ENCODE measurements at places on chromosomes 2 and 18.

DNA sequence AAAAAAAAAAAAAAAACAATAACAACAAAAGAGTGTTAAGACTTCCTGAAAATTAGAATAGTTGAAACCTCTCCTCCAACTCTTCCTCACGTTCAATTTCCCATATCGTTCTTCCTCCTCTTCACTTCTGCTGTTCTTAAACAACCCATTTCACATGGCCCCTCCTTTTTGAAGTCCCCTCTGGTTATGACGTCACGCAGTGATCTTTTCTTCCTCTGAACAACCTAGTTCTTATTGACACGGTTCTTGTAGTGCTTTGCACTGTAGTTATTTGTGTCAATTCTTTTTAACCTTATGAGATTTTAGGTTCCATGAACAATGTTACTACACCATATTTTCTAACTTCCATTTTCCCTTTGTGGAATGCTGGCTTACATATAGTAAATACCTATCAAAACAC lies 69.5 kb upstream of the RGPD4 start:
- DNase-seq: no peak

DNA sequence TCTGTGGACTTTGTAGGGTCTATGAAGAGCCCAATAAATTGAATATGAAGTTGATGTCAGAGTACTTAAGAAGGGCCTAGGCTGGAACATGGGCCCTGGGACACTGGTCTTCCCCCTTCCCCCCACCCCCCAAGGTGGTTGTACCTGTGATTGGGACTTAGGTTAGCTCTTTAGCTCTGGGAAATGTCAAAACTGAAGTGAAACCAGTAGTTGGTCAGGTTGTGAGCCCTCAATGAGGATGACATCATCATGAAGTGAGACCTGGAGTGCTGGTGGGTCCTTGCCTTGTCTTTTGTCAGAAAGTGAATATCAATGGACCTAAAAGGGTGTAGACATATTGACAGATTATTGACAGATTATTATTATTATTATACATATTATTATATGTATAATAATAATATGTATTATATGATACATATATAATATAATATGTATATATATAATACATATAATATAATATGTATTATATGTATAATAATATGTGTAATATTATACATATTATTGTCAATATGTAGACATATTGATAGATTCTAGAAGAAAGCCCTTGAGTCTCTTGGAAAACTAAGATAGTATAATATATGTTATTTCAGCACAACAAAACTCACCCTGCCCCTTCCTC lies 5.4 kb downstream of the MARS2 start:
- no peak for DNase-seq

GRCh38 chr2:162118166-162119031 lies 33.6 kb downstream of the GCG start:
- DNase-seq: no peak

DNA sequence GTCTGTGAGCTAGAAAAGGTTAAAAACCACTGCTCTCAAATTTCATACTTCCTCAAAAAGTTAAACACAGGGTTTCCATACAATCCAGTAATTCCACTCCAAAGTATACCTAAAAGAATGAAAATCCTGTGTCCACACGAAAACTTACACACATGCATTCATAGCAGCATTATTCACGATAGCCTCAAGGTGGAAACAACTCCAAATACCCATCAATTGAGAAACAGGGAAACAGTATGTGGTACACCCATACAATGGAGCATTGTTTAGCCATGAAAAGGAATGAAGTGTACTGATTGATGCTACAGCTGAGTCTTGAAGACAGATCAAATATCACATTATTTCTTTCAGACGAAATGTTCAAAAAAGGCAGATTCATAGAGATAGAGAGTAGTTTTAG lies 36.7 kb downstream of the UXS1 start:
- DNase-seq: no peak

DNA sequence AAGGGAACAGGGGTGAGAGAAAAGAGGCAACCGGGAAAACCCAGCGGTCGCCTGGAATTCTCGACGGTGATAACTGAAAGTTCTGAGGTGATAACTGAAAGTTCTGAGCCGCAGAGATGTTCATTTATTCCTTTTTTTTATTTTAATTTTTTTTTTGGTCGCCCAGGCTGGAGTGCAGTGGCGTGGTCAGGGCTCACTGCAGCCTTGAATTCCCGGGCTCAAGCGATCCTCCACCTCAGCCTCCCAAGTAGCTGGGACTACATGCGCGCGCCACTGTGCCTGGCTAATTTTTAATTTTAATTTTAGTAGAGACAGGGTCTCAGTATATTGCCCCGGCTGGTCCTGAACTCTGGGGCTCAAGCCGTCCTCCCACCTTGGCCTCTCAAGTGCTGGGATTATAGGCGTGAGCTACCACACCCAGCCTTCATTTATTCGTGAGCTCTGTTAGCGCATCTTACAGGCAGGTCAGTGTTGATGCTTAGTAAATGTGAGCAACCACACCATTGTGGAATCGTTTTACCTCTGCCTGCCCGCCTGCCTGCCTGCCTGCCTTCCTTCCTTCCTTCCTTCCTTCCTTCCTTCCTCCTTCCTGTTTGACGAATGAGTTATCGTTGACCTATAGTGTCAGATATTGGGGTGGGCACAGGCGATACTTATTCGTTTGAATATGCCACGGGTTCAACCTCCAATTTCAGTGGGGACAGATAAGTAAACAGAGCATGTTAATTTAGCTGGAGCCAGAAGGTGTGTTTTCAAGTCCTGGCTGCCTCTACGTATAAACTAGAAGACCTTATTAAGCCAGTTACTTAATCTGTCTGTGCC lies 557 bp upstream of the E2F6 start:
- no peak for DNase-seq

DNA sequence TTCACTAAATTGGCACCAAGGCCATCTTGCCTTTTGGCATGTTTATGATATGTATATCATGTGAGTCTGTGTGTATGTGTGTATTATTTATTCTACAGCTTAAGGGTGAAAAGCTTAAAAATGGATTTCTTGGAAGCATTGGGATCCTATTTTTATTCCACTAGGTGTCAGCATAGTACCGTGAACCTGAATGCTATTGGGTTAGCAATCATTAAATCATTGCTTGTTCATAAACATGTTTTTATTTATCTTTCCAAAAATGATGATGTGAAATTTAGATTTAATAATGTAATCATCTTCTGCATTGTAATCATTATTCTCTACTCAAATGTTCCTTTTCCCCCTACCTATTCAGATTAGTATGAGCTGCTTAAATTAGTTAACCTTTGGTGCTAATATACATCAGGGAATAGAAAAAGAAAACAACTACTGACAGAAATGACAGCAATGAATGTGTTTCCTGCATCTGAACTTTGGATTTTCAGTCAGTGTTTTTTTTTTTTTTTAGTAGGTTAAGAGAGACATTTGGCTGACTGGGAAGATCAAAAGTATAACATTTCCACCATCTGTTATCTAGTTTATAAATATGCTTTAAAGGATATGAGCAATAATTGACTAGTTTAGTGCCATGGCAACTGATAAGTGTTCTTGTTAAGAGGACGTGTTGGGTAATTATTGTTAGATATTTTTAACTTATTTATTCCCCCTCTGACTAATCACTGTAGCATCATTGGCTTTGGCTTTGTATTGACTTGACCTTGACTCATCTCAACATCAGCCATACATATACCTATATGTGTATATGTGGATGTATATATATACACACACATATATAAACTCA lies 14.1 kb upstream of the ZSWIM2 start:
- no peak for DNase-seq

DNA sequence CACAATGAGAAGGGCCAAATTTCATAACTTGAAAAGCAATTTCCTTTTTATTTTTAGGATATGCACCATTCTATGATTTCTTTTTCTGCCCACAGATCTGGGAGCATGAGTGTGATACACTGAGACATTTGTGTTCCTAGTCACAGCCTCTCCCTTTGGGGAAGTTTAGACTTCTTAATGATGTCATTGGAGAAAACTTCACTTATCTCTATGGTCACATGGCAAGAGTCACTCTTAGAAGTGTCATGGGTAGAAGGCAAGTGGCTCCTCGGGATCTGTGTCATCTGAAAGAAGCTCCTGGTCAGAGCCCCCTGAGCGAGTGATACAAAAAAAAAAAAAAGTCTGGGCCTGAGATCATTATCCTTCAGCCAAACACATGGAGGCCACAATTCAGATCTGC lies 62.5 kb upstream of the LGALSL start:
- DNase-seq: no peak

DNA sequence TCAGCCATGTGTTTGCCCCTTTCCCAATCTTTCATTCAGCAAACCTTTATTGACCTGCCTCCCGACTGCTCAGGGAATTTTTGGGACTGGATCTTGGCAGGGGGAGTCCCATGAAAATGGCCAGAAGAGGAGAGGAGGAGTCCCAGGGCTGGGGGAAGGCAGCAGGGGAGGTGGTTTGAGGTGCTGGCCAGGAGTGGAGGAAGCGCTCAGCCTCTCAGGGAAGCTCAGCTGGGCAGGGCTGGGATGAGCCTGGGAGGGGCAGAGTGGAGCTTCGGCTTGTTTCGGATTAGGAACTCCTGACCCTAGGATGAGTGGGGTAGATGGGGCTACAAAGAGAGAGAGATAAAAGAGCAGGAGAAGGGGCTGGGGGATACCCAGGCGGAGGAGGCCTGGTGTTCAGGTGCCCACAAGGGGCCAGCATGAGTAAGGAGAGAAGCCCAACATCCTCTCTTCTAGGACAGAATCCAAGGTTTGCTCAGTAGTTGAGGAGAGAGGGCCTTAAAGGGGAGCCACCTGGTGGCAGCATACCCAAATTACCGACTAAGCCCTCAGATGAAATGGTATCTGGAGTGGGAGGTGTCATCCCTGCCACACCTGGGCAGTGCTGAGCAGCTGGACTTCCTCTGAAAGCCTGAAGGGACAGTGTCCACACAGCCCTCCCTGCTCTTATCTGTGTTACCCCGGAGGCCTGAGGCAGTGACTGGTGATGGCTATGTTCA lies 91.1 kb downstream of the INHBB start:
- DNase-seq: no peak

GRCh38 chr18:22624176-22624575 lies 206.5 kb upstream of the CTAGE1 start:
- no peak for DNase-seq

DNA sequence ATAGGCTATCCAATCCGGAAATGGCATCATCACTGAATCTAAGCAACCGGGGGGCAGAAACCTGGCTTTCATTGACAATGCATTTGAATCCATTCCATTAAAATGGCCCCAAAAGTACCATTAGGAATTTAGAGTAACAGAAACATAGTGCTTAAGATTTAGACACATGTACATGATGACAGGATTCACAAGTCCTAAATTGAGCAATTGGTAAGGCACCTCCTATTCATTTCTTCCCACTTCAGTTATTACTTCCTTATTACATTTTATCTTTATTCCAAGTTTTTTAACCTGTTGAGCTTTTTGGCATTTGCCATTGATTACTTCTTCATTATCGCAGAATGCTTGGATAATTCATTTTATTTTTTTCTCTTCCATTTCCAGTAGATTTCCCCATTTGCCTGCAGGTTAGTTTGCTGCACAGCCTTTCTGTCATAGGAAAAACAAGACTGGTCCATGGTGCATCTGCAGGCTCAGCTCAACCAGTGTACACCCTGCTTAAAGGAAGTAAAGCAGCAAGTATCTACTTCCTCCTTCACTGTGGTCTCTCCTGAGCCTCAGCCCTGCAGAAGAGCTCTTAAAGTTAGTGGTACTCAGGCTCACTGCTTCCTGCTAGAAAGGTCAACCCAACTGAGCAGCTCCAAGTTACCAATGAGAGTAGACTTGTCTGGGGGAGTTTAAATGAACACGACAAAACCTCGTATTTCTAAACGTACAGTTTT lies 89.2 kb downstream of the DOCK10 start:
- peak; percentile 39 for DNase-seq

- DNase-seq: no peak
Measured at GRCh38 chr2:151762694-151763093, 28.4 kb upstream of the NEB start.

DNA sequence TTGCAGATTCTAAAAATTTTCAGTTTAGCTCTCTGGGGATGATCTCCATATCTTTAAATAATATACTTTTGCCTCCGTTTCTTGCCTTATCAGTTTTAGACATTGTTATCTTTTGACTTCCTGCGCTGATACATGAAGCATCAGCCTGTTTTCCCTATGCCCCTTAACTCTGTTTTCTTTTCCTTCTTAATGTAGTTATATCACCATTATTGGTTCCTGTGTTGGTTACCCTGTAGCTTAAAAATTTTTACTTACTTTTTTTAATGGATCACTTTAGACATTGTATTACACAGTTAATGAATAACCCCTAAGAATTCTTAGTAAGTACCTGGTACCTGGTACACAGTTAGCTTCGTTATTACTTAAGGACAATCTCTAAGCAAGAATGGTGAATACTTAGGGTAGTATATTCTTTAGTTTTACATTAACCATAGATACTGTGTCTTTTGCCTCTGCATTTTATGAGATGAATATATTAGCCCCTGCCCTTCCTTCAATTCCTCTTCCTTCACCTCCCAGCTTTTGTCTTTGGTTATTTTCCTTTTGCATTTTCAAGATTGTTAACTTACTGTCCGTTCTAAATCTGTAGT lies 40.9 kb downstream of the BABAM2 start:
- DNase-seq: no peak

GRCh38 chr2:238743243-238744065 lies 104.4 kb upstream of the TWIST2 start:
- no peak for DNase-seq

All from activated CD4-positive, alpha-beta T cell treated with anti-CD3 and anti-CD28 coated beads for 4 hours (primary cell).